Sciatic nerve (tissue), 2 donors: ENCODE measurements at places on chromosomes 16 and 17.

- no peak for DNase-seq
Measured at GRCh38 chr17:61574542-61575351, 16.3 kb downstream of the NACA2 start.

GRCh38 chr17:58092101-58092796 lies 9.0 kb downstream of the DYNLL2 start:
- DNase-seq = no peak

DNA sequence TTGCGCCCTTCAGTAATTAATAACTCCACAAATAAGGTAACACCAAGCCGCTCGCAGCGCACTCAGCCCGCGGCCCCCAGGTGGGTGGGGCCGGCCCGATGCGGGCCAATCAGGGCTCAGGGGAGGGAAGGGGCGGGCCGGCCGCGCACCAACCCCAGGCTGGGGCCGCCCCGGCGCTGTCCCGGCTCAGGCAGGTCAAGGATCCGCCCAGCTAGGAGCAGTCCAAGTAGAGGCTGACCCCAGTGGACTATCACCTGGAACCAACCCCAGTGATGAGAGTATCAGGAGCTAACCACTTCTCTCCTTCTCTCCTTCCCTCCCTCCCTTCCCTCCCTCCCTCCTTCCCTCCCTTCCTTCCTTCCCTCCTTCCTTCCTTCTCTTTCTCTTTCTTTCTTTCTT lies 110.8 kb downstream of the C16orf78 start:
- DNase-seq = peak; percentile 83

DNA sequence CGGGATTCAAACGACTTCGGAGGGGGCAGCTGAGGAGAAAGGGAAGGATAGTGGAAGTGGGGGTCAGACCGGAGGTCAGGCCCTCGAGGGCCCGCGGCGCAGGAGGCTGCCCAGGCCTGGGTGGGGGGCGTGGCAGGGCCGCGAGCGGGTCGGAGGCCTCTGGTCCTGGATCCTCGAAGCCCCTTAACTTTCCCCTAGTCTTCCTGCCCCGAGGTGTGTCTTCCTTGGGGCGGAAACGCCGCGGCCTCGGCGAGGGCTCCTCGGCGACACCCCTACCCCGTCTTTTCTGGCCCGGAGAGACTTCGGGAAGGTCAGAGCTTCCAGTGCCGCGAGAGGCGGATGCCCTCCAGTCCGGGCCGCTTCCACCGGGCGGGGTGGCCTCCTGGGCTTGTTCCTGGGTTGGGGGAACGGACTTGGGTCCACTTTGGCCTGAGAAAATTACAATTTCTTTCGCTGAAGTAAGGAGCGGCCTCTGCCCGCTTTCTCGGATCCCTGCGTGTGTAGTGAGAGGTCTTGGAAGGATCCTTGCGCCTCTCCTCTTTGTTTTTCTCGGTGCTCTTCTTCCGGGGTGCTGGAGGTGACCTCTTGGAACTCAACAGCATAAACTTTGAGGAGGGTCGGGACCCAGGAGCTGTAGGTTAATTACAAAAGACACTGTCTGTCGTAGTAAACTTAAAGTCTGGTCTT lies 491 bp downstream of the IST1 start:
- DNase-seq = peak; percentile 70

- DNase-seq = peak; percentile 79
Measured at GRCh38 chr17:7440113-7440833, 961 bp downstream of the FGF11 start.

DNA sequence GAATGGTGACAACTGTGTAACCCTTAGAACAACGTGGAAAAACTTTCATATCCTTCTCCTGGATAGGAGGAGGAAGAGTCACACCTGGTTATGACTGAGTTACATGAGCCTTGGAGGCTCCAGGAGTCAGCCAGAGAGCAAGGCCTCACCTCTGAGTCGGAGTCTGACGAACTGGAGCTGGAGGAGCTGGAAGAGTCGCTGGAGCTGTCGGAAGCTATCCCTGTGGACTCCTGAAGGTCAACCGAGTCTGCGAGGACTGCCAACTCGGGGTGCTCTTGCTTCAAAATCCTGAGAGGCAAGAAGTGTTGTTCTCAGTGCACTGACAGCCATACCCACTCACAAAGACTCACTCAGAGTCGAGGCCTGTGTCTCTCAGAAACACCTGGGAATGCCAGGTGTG lies 6.2 kb downstream of the JMJD6 start:
- no peak for DNase-seq

GRCh38 chr17:17525311-17525710 lies 29.1 kb upstream of the RASD1 start:
- DNase-seq = no peak

- no peak for DNase-seq
Measured at GRCh38 chr16:57471852-57472664, 9.6 kb downstream of the POLR2C start.

GRCh38 chr17:7315570-7316235 lies 543 bp upstream of the GPS2 start:
- DNase-seq = no peak

- no peak for DNase-seq
Measured at GRCh38 chr16:17776465-17776864, 305.7 kb upstream of the XYLT1 start.

DNA sequence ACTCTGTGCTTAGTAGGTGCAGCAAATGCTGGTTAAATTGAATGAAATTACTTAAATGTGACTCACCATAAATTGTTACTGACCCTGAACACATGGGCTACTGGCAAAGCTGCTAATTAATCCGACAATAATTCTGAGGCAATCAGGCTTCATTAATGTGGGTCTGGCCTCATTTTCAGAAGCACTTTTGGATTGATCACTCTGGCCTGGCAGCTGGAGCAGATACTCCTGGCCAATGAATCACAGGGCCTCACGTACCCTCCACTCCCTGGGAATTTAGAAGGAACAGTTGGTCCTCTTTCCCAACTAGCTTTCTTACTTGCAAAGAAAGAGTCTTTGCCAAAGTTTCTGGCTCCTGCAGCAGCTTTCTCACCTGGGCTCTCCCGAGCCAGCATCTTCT lies 162.0 kb upstream of the ZKSCAN2 start:
- no peak for DNase-seq

GRCh38 chr16:3625911-3626732 lies 14.7 kb upstream of the SLX4 start:
- DNase-seq = no peak

DNA sequence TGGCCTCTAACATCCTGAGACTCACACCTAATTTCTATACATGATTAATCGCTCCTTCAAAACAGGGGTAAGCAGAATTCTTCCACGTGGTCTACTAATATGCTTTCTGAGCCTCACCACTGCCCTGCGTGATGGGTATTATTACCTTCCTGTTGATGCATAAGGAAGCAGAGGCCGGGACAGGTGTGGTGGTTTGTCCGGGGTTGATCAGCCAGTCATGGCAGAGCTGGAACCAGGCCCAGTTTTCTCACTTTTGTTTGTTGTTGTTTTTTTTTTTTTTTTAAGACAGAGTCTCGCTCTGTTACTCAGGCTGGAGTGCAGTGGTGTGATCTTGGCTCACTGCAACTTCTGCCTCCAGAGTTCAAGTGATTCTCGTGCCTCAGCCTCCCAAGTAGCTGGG lies 31.2 kb downstream of the RNF135 start:
- no peak for DNase-seq

GRCh38 chr16:81610144-81610842 lies 165.7 kb downstream of the CMIP start:
- peak; percentile 84 for DNase-seq

DNA sequence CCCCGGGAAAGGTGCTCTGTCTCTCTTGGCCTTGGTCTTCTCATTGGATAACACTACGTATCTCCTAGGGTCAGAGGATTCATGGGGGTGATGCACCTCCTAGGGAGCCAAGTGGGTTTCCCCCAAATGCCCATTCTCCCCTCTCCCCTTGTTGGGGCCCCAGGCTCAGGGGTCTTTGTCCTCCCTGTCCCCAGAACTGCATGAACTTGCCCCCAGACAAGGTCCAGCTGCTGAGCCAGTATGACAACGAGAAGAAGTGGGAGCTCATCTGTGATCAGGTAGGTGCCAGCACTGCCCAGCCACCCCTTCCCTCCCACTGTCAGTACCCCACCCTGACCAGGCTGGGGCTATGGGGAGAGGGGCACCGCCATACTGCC lies 8.7 kb downstream of the FMNL1 start:
- no peak for DNase-seq

DNA sequence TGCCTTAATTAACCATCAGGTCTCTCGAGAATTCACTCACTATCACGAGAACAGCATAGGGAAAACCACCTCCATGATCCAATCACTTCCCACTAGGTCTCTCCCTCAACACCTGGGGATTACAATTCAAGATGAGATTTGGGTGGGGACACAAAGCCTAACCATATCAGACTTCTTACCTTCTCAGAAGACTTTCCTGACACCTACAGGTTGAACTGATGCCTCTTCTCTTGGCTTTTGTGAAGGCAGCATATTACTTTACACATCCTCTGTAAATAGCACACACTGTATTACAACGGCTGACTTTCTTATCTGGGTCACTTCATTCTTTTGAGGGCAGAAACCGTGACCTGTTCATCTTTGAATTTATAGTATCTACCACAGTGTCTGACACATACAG lies 23.6 kb downstream of the BMERB1 start:
- no peak for DNase-seq

- DNase-seq = no peak
Measured at GRCh38 chr16:74607310-74607961, 522 bp upstream of the GLG1 start.

GRCh38 chr16:11554053-11554452 lies 32.7 kb downstream of the LITAF start:
- DNase-seq = no peak

DNA sequence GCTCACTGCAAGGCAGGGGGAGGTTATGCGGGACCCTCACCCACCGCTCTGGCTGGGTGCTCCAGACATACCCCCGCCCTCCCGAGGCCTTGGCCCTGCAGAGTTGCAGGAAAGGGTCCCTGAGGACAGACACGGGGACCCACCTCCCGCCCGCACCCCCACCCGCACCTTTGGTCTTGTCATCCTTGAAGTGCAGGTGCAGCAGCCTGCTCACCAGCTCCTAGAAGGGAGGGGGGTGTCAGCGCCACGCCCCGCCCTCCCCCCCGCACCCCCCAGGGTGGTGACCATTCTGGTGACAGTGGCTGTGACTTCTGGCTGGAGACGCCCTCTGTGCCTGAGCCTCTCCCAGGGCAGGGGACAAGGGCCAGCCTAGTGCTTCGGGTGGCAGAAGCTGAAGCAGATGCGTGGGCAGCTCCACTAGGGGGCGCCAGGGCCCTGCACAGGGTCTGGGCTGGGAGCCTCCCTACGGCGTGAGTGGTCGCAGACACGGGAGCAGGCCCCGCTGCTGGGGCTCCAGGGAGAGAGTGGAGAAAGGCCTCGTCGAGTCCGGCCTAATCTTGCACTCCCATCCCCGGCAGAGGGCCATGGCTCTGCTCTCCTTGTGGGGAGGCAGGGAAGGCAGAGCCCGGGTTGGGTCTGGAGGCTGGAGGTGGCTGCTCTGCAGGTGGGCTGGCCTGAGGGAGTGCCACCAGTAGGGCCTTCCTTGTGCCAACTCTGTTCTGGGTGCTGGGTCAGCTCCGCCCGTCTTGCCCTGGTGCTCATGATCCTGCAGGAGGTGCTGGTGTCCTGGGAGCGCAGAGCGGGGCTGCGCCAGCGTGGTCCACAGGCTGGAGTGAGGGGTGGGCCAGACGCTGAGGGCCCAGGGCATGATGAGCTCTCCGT lies 2.7 kb downstream of the CENPX start:
- DNase-seq = no peak

DNA sequence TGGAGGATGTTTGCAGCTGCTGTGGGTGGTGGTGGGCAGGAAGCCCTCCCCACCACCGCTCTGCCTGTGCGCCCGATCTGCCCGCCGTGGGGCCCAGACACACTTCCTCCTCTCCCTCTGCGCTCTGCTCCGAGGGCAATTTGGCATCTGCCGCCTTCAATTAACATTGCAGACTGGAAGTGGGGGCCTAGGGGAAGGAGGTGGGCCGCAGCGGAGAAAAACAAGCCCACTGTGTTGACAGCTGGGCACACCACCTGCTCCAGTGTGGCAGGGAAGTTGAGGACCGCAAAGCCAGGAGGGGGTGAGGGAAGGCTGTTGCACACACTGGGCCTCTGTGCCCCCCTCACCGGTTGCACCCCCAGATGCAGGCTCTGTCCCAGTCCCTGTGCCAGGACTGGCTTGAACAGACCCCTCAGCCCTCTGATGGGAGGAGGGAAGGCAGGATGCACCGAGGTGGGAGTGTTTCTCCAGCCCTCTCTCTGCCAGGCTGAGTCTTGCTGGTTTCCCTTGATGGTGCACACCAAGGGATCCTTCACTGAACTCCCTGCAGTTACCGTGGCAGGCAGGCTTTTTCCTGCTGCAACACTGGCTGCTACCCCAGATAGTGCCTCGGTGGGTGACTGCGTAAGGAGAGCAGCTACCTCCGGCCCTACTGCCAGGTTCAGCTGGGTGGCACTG lies 72.8 kb upstream of the MED9 start:
- no peak for DNase-seq

DNA sequence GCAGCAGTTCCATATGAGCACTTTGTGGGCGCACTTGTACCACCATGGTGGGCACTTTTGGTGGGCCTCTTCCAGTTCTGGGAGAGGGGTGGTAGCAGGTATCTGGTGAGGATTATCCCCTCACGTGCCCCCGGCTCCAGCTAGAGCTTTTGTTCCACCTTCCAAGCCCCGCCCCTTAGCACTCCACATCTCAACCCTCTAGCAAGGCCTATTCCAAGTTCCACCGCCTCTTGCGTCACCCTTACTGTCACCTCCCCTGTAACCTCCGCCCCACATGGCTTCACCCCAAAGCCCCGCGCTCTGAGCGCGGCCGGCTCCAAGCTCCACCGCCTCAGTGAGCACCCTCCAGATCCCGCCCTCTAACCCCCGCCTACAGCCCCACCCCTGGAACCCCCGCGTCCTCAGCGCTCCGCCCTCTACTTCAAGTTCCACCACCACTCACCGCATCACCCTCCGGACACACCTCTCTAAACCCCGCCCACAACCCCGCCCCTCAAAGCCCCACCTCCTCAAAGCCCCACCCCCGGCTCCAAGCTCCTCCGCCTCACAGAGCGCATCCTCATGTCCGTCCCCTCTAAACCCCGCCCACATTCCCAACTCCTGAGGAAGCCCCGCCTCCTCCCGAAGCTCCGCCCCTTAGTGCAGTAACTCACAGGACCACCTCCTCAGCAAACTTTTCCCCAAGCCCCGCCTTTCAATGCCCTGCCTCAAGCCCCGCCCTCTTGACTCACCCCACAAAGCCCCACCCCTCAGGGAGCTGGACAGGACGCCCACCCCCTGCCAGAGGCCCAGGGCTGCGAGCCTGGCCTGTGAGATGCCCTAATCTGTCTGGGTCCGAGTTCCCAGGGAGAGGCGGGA lies 11.1 kb downstream of the SCN4A start:
- peak; percentile 76 for DNase-seq

- no peak for DNase-seq
Measured at GRCh38 chr16:26840691-26841090, 226.0 kb upstream of the C16orf82 start.

DNA sequence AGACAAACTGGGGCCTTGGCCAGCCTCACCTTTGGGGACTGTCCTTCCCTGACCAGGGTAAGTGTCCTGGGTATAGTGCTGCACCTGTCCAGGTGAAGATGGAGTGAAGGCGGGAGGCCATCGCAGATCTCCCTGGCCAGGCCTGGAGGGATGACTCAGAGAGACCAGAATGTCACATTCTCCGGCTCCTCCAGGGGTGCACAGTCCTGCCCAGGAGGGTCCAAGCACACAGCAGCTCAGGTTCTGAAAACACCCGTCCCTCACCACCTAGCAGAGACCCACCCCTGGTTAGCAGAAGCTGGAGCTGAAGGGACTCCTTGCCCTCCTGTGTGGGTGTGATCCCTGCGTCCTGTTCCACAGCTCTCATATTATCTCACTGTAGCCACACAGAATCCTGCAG lies 21.9 kb downstream of the FA2H start:
- no peak for DNase-seq
